T-helper 17 cell (primary cell): ENCODE measurements at places on chromosomes 6 and 20.

- no peak for DNase-seq
Observed at GRCh38 chr6:10522929-10523573, 1.9 kb downstream of the GCNT2 start.

- no peak for DNase-seq
Observed at GRCh38 chr6:43919774-43920173, 149.8 kb downstream of the VEGFA start.

DNA sequence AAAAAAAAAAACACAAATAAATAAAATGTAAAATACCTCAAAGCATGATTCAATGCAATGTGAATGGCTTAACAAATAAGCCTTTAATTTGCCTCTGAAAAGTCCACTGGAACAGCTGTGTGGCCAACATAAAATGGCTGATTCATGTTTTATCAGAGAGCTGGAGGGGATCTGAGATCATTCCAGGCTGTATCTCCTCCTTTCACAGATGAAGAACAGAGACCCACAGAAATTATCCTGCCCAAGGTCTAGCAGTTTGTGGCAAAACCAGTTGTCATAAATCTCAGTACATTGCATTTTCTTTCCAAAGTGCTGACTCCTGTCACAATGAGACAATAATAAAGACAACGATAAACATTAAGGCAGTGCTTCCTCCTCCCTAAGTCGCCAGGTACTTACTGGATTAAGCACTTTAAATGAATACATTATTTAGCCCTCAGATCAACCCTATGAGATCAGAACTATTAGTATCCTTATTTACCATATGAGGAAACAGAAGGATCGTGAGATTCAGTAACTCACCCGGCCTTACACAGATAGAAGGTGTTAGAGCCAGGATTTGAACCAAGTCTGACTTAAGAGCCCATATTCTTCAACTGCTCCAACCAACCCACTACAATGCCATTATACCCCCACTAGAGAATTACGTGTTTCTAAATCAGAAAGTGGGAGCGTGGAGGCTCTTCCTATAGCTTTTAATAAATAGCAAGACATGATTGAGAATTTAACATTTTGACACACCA lies 118.3 kb downstream of the KIF13A start:
- DNase-seq = no peak

DNA sequence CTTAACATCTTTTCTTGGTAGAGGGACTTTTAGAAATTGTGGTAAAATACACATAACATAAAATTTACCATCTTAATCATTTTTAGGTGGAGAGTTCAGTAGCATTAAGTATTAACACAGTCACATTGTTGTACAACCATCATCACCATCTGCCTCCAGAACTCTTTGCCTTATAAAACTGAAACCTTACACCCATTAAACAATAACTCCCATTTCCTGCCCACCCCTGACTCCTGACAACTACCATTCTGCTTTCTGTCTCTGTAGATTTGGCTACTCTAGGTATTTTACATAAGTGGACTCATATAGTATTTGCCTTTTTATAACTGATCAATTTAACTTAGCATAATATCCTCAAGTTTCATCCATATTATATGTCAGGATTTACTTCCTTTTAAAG lies 88.7 kb downstream of the ZHX3 start:
- DNase-seq = no peak

- DNase-seq = no peak
Observed at GRCh38 chr6:36201612-36202011, 5.1 kb downstream of the BRPF3 start.

- no peak for DNase-seq
Observed at GRCh38 chr6:157487110-157487773, 106.3 kb downstream of the ZDHHC14 start.

DNA sequence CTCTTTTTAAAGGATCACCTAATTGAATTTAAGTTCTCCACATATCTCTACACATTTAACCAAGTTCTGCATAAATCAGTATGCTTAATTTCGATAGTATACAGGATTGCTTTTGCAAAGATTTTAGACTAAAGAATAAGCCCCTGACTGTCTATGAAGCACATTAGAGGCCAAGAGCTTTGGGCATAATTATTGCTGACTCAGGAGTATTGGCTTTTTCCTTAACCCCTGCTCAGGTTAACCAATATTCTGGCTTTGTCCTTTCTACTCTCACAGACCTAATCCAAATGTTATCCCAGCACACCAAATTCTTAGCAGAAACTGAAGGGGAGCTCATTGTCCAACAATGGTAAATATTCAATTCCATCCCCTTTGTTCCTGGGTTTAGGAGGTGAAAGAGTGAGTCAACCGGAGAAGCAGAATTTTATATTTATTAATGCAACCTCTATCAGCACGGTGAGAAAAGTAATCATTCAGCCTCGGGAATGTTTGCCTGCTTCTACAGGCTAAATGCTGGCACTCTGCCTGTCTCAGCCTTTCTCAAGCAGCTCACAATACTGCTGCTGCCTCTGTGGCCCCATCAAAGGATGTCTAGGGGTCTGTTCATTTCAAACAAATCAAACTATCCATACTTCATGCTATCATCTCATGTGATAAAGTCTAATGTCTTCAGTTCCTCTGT lies 125.0 kb downstream of the SIM1 start:
- no peak for DNase-seq

- DNase-seq = no peak
Observed at GRCh38 chr6:36333931-36334725, 2.6 kb downstream of the BNIP5 start.

GRCh38 chr20:10079964-10080363 lies 45.2 kb downstream of the ANKEF1 start:
- DNase-seq = no peak

- no peak for DNase-seq
Observed at GRCh38 chr20:62389601-62390087, 2.7 kb downstream of the RPS21 start.

DNA sequence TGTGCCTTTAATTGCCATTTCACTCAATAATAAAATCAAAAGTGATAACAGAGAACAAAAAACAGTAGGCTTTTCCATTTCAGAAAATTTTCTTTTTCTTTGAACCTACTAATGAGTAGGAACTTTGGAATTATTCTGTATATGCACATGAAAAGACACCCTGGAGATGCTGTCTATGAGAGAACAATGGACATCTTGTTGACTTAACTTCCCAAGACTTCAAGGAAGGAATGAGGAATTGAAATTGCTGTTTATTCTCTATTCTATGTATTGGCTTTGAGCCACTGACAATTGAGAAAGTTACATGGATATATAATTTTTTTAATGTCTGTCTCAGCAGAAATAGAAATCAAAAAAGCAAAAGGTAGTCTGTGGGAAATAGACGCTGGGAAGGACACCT lies 98.6 kb upstream of the PCSK2 start:
- DNase-seq = no peak

- no peak for DNase-seq
Observed at GRCh38 chr6:110828396-110828795, 13.1 kb upstream of the CDK19 start.

- no peak for DNase-seq
Observed at GRCh38 chr6:47168180-47168579, 126.0 kb upstream of the ADGRF1 start.

DNA sequence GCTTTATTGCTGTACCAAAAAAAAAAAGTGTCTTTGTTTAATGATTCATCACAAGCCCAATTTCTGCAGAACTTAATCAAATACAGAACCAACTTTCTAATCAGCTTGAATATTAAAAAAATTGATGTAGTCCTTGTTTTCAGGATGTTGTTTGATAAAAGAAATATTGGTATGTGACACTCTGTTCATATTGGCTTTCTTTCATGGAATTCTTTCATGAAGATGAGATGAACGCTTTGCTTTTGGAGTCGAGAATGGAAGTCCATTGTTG lies 184.3 kb downstream of the ZNF217 start:
- no peak for DNase-seq

GRCh38 chr6:118748311-118749062 lies 97.1 kb upstream of the CEP85L start:
- DNase-seq = no peak

DNA sequence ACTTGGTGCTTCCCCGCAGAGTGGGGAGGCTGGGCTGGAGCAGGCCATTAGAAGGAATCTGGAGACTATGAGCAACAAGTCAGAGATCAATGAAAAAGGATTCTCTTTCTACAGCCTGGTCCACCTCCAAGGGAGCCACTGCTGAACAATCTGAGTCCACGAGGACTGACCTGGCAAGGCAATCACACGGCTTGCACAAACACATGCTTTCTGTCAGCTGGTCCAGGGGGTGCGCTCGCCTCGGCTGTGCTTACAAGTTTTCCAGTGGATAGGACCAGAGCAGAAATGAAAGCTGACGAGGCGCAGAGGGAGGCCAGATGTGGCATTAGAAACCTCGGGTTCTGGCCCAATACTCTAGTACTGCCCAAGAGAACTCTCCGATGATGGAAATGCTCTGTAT lies 18.1 kb downstream of the KCNK5 start:
- DNase-seq = no peak

DNA sequence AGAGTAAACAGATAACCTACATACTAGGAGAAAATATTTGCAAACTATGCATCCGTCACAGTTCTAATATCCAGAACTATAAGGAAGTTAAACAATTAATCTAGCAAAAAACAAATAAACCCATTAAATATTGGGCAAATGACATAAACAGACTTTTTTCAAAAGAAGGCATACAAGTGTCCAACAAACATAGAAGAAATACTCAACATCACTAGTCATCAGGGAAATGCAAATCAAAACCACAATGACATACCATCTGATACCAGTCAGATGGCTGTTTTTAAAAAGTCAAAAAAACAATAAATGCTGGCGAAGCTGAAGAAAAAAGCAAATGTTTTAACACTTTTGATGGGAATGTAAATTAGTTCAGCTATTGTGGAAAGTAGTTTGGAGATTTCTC lies 1117.7 kb upstream of the MAP3K7 start:
- no peak for DNase-seq

DNA sequence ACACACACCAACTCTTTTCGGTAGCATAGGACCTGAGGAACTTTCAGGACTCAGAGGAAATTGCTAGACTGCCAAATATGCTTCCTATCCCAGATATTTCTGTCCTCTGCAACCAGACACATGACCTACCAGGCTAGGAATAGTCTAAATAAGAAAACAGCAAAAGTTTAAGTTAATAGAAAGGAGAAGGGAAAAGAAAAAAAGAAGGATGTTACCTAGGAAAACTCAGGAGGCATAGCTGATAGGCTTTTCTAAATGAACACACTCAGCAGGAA lies 74.6 kb downstream of the MAP3K5 start:
- no peak for DNase-seq

DNA sequence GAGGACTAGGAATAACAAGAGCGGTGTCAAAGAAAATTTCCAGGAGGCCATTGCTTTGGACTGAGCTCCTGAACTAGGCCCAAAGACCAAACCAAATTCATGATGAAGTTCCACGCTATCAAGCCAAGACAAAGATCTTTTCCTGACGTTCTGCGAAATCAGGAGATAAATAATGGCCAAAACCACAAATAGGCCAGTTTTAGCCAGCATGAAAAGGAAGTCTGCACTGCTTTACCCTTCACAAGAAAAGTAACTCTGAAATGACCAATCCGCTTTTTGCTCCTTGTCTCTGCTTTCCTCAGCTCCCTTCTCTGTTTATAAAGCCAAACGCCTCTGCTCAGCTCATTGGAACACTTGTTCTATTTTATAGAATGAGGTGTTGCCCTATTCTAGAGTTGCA lies 6.7 kb downstream of the NCOA5 start:
- DNase-seq = no peak

- DNase-seq = no peak
Observed at GRCh38 chr20:348972-349841, 2.3 kb downstream of the NRSN2 start.

DNA sequence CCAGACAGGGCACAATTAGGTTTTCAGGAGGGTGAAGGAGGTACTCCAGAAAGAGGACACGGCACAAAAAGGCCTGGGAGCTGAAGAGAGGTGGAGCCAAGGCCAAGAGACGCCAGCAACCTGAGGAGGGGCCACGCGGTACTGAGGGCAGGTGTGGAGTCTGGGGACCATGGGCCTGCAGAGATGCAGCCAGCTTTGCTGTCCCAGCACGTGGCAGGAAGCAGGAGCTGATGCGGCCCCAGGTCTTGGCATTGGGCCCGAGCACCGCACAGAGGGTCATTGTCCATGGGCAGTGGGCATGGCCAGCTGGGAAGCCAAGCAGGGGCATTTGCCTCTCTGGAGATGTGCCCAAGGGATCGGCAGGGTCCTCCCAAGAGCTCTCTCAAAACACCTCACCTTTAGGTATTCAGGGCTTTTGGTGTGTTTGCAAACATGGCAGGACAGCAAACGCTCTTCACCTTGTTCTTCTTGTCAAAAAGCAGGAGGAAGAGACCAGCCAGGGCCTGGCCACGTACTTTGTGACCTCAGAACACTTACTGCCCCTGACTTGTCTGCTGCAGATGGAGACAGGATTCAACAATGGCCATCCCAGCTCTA lies 1.4 kb upstream of the BPIFB1 start:
- no peak for DNase-seq

GRCh38 chr6:24752917-24753492 lies 21.7 kb upstream of the GMNN start:
- no peak for DNase-seq

GRCh38 chr6:152897807-152898399 lies 84.9 kb downstream of the FBXO5 start:
- DNase-seq = peak; percentile 32

- no peak for DNase-seq
Observed at GRCh38 chr20:46990017-46990595, 95.5 kb downstream of the EYA2 start.

DNA sequence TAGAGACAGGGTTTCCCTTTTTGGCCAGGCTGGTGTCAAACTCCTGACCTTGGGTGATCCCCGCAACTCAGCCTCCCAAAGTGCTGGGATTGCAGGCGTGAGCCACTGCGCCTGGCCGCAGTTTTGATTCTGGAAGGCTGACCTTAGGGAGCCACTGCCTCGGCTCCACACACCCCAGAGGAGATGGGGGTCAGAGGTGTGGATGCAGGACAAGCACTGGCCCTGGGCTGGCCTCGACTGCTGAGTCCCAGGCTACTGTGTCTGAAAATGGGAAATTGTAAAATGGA lies 1.5 kb downstream of the ZBP1 start:
- DNase-seq = no peak

- no peak for DNase-seq
Observed at GRCh38 chr20:41151134-41151869, 14.0 kb downstream of the PLCG1 start.

- no peak for DNase-seq
Observed at GRCh38 chr6:159252955-159253508, 83.8 kb downstream of the FNDC1 start.

DNA sequence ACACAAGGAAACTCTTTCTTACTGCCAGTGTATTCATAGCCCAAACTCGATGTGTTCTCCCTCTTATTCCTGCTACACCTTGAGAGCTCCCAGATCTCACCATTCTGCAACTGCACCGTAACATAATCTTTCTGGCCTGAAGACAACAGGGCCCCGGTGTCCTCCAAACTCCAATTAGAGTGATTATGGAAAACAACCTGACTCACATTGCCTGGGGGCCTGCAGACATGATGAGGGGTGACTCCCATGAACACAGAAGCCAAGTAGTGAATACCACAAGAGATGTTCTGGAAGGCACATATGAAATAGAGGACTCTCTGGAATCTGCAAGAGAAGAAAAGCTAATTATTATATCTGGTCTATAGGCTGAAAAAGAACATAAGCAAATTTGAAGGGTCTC lies 19.7 kb downstream of the SLC22A16 start:
- no peak for DNase-seq

- DNase-seq = no peak
Observed at GRCh38 chr6:35021004-35021403, 120.1 kb downstream of the TCP11 start.

GRCh38 chr6:91462241-91462640 lies 875.4 kb upstream of the MAP3K7 start:
- no peak for DNase-seq

GRCh38 chr20:48158014-48158413 lies 372.7 kb upstream of the SULF2 start:
- DNase-seq = no peak

GRCh38 chr20:2005359-2005758 lies 11.5 kb upstream of the PDYN start:
- no peak for DNase-seq
